ENCODE measurements at places on chromosomes 7 and 10.

DNA sequence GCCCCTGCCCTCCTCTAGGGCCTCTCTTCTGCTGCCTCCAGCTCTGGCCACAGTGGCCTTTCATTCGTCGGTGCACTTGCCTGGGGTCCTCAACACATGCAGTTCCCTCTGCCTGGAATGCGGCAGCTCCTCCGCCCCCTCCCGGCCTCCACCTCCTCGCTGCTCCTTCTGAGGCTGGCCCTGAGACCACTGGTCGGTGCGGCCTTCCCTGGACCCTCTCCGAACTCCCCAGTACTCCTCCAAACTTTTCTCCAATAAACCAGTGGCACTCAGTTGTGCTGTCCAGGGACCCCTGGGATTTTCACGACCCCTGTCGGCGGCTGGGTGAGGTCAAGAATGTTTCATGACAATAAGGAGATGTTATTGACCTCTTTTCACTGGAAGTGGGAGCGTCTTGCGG lies 53.5 kb downstream of the BMS1 start:
- no peak for DNase-seq

GRCh38 chr7:23343806-23344475 lies 44.8 kb downstream of the MALSU1 start:
- DNase-seq = no peak

- DNase-seq = no peak
Observed at GRCh38 chr10:81875467-81876252, 666 bp downstream of the NRG3 start.

GRCh38 chr7:47941136-47941844 lies 7.0 kb downstream of the PKD1L1 start:
- DNase-seq = no peak

DNA sequence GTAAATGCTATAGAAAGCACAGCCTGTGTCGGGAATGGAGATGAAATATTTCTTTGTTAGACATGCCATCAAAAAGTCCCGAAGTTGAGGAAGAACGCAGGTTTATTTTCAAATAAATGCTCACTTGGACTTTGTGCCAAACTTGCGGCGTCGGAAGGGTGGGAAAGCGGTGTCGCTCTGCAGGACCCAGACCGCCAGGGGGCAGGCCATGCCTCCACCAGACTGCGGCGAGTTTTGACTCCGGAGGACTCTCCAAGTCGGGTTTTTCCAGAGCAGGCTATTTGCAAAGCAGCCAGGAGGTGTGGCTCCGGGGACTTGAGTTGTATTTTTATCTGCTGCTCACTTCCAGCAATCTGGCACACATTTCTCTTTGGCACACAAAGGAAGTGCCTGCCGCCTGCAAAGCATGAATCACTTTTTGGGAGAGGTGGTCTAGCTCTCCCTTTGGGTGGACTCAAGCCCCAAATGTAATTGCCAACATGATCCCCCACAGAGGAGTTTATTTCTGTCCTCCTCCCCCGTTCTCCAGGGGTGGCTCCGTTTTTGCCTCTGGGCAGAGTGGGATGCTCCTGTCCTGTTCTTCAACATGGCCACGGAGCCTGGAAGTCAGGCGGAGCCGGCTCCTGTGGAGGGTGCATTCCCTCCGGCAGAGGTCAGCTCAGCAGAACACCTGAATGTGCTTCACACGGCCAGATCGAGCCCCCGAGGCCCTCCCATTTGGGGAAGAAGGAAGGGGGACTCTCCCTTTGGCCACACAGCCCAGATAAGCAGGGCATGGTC lies 82.3 kb upstream of the GPR26 start:
- peak; percentile 49 for DNase-seq

GRCh38 chr10:84156768-84157167 lies 16.8 kb upstream of the GPR15LG start:
- no peak for DNase-seq

- DNase-seq = no peak
Observed at GRCh38 chr10:48450233-48450740, 143.8 kb downstream of the MAPK8 start.

GRCh38 chr10:47244560-47245500 lies 55.2 kb upstream of the GDF10 start:
- DNase-seq = no peak

GRCh38 chr10:101565370-101565900 lies 22.6 kb downstream of the POLL start:
- DNase-seq = no peak

DNA sequence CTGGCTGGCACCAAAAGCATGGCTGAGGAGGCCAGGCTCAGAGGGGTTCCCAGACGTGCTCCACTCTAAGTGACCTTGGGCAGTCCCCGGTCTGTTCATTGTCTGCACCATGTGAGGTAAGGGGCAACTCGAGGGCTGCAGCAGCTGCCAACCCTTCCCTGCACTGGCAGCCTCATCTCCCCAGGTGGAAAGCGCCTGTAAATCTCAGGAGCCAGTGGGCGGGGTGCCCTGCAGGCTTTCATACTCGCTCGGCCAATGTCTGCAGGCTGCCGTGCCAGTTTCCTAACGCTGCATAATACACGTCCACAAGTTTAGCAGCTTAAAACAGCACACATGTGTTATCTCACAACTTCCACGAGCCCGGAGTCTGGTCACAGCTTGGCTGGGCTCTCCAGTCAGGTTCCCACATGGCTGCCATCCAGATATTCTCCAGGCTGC lies 12.6 kb upstream of the GDF10 start:
- DNase-seq = no peak

DNA sequence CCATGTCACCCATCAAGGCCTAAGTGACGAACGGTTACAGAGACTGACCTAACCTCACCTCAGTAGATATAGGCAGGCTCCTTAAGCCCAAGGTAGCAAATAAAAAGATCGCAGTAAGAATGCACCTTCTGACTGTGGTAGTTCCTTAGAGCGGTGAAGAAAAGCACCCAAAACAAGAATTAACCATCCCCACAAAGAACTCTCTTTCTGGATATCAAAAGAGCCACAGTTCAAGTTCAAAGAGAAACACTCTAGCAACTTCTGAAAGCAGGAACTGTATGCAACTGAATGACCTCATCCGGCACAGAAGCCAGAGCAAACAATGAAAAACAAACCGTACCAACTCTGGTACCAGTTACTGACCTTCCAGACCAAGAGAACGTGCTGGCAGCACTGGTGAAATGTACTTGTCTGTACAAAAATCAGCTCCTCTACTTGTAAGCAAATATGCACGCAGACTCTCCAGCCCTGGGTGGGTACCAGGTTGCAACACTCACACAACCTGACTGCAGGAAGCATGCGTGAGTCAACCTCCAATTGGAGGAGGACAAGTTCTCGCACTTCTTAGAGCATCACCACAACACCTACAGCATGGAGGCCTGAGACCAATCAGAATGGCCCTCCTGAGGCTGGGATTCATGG lies 202.7 kb downstream of the FAM107B start:
- no peak for DNase-seq

DNA sequence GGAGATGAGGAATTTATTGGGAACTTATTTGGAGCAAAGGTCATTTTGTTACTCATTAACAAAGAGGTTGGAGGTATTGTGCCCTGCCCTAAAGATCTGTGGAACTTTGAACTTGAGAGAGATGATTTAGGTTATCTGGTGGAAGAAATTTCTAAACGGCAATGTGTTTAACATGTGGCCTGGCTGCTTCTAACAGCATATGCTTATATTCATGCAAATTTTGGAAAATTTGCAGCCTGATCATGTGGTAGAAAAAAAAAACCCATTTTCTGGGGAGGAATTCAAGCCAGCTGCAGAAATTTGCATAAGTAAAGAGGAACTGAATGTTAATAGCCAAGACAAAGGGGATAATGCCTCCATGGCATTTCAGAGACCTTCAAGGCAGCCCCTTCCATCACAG lies 10.7 kb upstream of the PANK1 start:
- DNase-seq = no peak

GRCh38 chr7:1523844-1524243 lies 6.7 kb upstream of the MAFK start:
- DNase-seq = no peak

DNA sequence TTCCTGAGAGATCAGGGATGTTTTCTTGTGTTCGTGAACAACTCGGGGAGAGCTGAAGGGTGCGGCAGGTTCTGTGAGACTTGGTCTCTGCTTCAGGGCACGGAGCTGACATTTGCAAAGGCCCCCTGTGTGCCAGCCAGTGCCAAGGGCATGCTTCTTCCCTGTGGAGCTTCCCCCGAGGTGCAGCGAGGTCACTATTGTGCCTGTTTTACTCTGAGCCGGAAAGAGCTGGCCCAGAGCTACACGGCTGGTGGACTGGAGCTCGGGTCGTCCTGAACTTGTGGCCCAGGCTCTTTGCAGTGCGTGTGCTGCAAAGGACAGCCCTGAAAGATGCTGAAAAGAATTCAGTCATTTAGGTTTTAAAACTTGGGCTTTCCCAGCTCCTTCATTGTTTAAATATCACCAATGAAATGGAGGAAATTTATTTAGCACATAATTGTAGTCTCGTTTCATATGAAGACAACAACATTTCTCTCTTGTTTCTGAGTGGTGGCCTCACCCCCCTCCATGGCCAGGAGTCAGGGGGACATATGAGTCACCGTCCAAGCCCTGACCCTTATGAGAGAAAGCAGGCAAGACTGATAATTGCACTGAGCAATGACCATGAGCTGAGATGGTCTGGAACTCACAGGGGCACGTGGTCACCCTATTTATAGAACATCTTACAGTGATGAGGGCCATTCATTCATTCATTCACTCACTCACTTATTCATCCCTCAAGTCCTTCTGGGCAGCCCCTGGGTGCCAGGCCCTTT lies 102.6 kb downstream of the PTPRE start:
- DNase-seq = no peak

DNA sequence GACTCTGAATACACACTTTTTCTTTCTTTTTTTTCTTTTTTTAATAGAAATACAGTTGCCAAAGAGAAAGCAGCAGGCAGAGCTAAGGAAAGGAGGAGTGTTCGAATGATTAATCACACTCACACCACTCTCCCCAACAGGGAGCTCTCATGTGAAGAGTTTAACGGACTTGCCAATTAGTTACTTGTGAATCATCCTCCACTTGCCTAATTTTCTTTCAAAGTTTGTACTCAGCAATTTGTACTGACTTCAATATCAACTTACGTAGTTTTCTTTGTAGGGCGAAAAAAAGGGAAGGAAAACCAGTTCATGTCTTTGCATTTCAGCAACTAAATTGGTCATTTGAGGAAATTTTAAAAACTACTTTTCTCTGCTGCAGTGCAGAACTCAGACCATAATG lies 109.2 kb downstream of the PIP4K2A start:
- no peak for DNase-seq

DNA sequence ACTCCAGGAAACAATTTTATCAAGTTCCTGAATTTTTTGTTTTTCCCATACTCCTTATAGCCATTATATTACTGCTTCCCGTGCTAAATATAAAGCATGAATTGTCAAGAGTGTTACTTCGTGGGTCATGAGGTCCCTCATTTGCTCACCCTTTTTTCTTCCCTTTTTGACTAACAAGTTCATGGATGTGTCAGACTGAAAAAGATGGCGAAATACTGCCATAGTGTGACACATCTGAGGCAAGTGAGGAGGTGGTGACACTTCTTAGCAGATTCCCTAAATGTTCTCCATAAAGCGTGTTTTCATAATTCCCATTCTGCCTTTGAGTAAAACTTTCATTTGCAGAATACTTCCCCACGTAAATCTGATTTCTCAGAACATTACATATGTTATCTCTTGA lies 269.6 kb upstream of the FZD1 start:
- DNase-seq = no peak

GRCh38 chr10:113137941-113138685 lies 188.1 kb downstream of the TCF7L2 start:
- no peak for DNase-seq

DNA sequence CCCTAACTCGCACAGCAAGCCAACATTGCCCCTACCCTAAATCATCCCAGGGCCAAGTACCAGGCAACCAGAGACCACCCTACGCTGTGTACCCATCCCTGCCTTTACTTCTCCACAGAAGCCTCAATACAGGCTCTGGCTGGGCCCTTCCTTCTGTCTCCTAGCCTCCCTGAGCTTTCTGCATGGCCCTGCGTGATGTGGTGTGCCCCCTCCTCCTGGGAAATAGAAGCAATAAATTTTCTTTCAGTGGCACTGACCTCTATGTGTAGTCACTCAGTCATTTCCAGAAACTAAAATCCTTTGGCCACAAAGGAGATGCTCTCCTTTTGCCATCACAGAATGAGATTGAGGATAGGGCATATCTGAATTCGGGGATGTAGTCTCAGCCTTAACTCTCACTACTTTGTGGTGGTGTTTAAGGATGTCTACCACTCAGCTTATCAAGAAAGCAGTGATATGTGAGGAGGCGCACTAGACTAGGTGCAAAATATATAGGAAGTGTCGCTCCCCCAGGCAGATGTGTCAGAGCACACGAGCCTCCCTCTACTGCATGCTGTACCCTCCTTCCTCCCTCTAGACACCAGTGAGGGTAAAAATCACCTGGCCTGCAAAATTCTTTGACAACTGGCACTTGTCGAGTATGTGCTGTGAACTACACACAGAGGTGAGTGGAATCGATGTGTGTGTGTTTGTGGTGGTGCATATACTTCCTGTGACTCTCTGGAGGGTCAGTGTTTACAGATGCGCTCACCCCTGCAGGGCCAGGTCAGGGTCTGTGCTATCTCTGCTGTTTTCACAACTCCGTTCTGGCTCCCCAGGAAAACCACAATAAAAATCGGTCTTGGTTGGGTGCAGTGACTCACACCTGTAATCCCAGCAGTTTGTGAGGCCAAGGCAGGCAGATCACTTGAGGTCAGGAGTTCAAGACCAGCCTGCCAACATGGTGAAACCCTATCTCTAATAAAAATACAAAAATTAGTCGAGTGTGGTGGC lies 825.9 kb upstream of the IGFBP3 start:
- DNase-seq = no peak

DNA sequence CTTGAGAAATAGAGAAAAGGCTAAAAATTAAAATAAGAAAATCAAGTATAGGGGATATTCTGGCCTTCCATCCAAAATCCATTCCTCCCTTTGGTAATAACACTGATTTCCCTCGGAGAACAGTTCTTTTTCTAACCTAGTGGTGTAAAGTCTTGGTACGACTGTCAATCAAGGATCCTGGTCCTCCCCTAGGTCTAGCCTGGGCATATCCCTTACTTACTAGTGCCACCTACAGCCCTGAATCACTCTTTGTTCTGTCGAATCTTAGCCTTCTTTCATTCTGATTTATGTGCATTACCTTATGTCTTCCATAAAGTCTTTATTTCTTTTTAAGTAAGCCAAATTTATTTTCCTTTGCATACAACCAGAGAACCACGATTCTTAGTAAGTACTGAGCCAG lies 298.7 kb upstream of the LRRTM3 start:
- peak; percentile 1 for DNase-seq

DNA sequence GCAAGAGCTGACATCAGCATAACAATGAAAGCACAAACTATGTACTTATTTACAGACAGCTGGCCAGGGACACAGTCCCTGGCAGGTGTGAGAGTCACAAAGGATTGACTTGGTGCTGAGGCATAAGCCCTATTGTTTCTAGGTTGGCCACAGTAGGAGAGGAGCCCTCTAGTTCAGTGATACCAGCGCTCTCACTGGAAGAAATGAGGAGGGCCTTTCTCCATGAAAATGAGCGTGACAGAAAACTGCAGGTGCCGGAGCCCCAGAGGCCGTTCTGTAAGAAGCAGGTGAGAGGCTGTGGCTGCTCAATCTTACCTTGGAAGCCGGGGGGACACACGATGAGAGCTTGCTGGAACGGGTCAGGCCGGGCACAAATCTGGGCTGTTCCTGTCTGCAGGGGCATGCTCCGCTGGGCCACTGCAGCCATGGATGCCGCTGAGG lies 90.5 kb downstream of the CLEC2L start:
- no peak for DNase-seq

Data from GM12891 (cell line).